ENCODE measurements at places on chromosomes 5 and 9.
A peak's percentile ranks its signal among the peaks of the same experiment; 100 is the strongest.

DNA sequence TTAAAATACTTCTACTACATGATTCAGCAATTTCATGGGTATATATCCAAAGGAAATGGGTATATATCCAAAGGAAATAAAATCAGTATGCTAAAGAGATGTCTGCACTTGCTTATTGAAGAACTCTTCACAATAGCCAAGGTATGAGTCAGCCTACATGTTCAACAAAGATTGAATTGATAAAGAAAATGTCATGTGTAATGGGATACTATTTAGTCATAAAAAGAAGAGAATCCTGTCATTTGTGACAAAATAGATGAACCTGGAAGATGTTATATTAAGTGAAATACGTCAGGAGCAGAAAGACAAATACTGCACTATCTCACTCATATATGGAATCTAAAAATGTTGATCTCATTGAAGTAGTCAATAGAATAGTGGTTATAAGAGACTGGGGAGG, 944.5 kb upstream of the CTNND2 start:
- no peak for ATAC-seq

DNA sequence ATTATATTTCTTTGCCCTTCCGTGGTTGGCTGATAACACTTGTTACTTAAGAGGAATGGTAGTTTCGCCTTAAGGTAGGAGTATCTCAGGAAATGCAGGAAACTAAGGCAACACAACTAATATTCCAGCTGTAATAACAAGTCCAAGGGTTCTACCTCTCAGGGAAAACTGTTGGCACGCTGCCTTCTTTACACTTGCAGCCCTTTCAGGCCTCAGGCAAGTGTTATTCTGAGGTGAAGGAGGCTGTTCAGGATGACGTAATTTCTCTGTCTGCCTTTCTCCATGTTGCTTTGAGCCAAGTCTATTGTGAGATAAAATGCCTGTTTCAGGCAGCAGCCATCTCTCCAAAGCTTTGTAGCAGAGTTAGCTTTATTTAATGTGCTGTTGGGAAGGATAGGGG, 38.0 kb downstream of the VCAN start:
- ATAC-seq: peak; percentile 58

- ATAC-seq: no peak
These were observed 436.0 kb downstream of the ZNF608 start for GRCh38 chr5:124310453-124310852.

- no peak for ATAC-seq
These were observed 1.9 kb downstream of the UGCG start for GRCh38 chr9:111898331-111899096.

- ATAC-seq: no peak
These were observed 33.1 kb downstream of the ADAM19 start for GRCh38 chr5:157542282-157543000.

DNA sequence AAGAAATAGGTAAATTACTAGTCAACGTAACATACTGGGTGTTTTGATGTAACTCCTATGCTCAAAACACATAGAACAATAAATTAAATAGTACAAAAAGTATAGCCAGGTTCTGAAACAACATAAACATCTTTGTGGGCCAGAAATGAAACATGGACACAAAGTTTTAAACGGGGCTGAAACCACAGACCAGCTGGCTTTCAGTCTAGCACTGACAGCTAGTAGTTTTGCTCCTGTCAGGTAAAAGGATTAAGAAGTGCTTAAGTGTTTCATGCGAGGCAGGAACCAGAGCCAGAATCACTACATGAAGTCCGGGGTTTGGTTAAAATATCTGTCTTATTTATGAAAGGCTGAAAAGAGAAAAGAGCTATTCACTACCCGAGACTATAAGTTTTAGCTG, 19.5 kb downstream of the DCAF10 start:
- no peak for ATAC-seq

GRCh38 chr5:45800331-45800730, 104.2 kb upstream of the HCN1 start:
- no peak for ATAC-seq

- ATAC-seq: no peak
These were observed 20.6 kb upstream of the AUH start for GRCh38 chr9:91382298-91382697.

DNA sequence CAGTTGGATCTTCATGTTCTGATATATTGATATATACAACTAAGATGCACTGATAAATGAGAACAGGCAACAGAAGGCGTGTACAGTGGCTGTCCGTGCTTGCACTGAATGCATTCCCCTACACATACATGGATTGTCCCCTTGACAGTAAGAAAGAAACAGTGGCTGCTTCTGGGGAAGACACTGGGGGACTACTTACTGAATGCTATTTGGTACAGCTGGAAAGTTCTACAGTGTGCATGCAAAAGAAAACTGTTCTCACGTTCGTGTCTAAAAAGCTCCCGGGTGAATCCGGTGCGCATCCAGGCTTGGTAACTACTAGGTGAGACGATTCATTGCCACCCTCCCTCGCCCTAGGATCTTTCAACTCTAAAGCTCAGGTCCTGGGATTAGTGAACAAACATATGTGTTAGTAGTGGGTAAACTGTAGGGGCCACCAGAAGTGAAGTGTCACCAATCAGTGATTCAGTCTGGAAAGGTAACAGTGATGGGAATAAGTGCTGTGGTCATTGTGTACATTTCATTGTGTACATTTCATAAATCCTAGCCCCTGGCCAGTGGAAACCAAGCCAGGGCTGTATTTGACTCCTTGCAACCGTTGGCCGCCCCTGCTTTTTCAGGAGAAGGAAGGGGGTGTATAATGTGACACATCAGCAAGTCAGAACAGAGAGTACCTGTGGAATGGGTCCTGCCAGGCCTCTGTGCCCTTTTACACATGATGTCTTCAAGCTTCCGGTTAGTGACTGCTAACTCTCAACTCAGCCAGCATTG, 46.3 kb upstream of the BOD1 start:
- no peak for ATAC-seq

DNA sequence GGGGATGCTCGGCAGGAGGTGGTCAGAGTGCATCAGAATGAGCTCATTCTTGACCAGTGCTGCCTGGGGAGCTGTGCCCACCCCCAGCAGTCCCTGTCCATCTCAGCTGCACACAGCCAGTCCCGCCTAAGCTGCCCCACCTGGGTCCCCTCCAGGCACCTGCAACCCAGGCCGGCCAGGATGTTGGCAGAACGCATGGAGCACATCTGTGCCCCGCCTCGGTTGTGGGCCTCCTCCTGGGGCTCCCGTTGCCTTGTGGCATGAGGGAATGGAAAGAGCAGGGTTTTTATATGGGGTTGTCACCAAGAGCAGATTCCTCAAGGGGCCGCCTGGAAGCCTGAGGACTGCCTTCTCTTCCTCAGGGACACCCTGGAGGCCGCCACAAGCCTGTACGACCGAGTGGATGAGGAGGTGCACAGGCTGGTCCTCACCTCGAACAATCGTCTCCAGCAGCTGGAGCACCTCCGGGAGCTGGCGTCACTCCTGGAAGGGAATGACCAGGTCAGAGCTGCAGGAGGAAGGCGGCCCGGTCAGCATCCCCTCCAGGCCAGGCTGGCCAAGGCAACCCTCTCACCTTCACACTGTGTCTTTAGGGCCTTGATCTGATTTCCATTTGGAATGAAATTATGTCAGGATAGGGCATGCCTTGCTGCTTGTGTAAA, 34.8 kb upstream of the LRRC14B start:
- ATAC-seq: no peak

GRCh38 chr5:51109786-51110410, 273.4 kb upstream of the ISL1 start:
- no peak for ATAC-seq

DNA sequence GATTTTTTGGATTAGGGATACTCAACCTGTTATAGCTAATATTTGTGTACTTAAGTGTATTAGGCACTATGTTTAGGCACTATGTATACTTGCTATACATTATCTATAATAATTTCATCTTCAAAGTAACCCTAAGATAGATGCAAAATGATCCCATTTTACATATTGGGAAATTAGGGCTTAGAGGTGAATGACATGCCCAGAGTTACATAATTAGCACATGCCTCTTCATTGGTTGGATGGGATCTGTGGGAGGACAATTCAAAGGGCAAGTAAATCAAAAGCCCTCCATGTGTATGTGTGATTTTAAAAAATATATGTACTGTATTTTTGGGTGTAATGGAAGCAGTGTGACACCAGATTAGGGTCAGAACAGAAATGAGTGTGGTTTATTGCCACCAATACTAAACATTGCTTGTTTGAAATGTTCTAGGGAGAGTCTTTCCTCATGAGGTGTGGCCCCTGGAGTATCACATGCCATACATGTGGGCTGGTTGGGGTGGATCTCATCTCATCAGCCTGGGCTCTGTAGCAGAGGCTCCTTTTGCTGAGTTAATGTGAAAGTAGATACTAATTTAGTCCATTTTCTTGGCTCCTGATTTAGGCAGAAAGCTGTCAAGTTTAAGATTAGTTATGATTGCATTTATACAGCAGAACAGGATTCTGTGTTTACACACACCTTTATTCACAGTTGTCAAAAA, 5.5 kb downstream of the C9orf85 start:
- ATAC-seq: no peak

DNA sequence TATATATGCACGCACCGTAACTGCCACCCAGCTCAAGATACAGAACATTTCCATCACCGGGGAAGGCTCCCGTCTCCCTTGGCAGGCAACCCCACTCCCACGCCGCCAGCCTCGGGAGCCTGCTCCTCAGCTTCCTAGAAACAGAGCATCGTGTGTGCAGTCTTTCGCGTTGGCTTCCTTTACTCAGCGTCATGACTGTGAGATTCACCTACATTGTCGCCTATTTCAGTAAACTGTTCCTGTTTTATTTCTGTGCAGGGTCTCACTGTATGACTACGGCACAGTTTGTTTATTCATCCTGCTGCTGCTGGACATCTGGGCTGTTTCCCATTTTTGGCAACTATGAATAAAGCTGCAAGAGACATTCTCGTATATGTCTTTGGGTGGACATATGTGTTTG, 90.7 kb downstream of the STK10 start:
- ATAC-seq: no peak

GRCh38 chr9:84899326-84899725, 229.8 kb downstream of the NTRK2 start:
- ATAC-seq: no peak

- peak; percentile 70 for ATAC-seq
These were observed 39.4 kb downstream of the KDM3B start for GRCh38 chr5:138391859-138392386.

Data from gastroesophageal sphincter (tissue), 4 donors.